NCI-H187 treated with DMSO at 0.1 percent for 48 hours (cell line): ENCODE measurements at places on chromosomes 7 and 10.

- DNase-seq, result no peak
These were observed 253.7 kb downstream of the PTEN start for GRCh38 chr10:88116971-88117626.

- no peak for DNase-seq
These were observed 19.9 kb upstream of the LMOD2 start for GRCh38 chr7:123635551-123636359.

- DNase-seq, result no peak
These were observed 88.6 kb downstream of the INPP5A start for GRCh38 chr10:132626019-132626760.

DNA sequence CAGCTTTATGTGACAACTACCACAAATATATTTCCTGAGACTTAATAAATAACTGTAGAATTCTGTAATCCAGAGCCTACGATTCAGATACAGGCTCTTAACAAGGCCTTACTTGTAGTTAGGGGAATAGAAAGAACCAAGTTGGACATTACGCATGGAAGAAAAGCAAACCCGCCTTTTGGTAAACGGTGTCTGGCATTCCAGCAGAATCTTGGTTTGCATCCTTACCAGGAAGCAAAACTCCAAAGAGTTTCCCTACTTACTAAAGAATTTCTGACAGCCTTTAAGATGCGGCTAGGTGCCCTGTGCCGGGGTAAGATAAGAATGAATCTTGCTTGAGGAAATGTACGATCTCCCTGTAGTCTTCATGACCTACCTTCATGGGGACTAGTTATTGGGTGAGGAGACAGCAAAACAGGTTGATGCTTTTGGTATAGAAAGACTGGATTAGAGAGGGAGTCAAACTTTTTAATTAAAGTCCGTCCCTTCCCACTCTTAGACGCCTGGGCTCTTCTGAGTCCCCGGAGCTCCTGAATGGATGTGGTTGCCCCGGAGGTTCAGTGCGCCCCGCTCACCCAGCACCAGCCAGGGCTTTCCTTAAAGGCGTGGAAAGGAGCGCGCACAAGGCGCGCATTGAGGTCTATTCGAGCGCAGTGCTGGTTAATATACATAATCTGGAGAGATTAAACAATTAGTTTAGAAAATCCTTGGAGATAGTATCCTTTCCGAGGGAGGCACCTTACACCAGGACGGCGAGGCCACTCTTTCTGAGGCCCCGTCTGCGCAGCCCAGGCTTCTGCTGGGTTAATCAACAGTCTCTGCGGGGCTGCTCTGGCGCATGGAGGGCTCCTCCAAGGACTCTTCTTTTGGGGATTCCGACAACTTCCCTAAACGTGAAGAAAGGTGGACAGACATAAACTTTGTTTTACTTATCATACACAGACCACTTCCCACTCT is 11.5 kb downstream of the PTF1A start:
- no peak for DNase-seq

- no peak for DNase-seq
These were observed 6.0 kb downstream of the CPXM2 start for GRCh38 chr10:123885406-123886170.

GRCh38 chr10:29962166-29962850 is 97.1 kb downstream of the JCAD start:
- DNase-seq, result no peak

DNA sequence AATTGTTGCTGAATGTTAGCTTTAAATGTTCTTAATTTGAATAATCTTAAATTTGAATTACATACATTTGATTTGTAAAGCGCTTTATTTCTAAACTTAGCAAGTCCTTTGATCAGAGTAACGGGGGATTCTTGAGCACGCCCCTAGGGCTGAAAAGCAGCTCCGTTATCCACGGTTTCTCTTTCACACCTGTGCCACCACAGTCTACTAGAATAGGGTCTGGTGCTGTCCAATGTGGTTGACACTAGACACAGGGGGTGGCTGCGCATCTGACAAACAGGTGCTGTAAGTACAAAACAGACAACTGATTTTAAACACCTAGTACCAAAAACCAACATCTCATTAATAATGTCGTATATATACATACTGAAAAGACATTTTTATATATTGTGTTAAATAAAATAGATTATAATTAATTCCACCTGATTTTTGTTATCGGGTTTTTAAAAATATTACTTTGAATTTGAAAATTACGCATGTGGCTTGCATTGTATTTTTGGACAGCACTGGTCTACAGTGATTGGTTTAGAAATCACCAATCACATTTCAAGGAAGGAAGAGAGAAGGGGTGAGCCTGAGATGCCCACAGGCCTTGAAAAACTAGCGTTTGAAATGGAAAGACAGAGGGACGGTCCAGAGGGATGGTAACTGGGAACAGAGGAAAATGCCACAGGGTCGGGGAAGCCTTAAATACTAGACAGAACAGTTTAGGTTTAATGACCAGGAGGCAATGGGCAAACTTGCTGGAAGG is 7.3 kb downstream of the SEPHS1 start:
- DNase-seq, result no peak

GRCh38 chr10:93854975-93855374 is 38.8 kb upstream of the SLC35G1 start:
- no peak for DNase-seq

DNA sequence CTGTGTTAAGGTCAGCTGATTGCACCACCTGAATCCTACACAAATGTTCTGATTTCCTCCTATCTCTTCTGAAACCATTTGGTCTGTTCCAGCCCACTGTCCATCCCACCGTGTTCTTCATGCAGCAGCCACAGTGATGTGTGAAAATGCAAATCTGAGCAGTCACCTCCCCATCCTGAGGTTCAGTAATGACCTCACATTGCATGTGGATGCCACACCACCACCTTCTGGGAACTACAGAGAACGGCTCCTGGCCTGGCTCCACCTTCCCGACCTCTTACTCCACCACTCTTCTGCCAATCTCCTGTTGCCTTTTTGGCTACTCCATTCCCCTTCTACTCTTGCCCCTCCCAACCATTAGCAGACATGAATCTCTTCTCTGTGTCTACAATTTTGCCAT is 244.4 kb downstream of the TNS3 start:
- no peak for DNase-seq

- no peak for DNase-seq
These were observed 22.0 kb upstream of the FZD1 start for GRCh38 chr7:91242097-91242844.

DNA sequence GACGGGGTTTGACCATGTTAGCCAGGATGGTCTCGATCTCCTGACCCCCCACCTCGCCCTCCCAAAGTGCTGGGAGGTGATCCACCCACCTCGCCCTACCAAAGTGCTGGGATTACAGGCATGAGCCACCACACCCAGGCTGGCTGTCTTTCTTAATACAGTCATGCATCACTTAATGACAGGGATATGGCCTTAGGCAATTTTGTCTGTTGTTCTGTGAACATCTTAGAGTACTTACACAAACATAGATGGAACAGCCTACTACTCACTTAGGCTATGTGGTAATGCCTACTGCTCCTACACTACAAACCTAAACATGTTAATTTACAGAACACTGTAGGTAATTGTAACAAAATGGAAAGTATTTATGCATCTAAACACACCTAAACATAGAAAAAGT is 106.6 kb upstream of the KCNMA1 start:
- DNase-seq, result no peak

GRCh38 chr7:126213876-126214275 is 1038.9 kb downstream of the GRM8 start:
- DNase-seq, result no peak

DNA sequence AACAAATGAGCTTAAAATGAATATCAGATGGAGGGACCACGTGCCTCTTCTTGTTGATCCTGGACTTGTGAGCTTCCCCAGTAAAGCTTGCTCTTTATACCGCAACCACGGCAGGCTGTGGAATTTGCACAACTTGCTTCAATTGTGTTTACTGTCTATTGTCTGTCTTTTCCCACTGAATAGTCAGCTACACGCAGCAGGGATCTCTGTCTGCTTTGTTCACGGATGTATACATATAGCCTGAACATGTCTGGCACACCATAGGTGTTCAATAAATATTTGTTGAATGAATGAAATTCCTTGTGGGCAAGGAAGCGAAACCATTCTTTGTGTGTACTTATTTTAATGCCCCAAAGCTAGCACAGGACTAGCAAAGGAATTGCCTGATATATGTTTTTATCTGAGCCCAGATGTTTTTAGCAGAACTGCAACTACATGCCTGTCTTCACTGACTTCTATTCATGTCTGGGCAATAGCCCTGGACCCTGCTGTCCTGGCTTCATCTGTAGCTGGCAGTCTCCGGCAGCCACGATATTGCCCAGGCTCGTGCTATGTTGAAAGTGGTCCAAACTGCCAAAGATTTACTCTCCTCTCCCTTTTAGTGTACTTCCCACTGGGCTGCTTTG is 29.9 kb upstream of the IFRD1 start:
- DNase-seq, result no peak

DNA sequence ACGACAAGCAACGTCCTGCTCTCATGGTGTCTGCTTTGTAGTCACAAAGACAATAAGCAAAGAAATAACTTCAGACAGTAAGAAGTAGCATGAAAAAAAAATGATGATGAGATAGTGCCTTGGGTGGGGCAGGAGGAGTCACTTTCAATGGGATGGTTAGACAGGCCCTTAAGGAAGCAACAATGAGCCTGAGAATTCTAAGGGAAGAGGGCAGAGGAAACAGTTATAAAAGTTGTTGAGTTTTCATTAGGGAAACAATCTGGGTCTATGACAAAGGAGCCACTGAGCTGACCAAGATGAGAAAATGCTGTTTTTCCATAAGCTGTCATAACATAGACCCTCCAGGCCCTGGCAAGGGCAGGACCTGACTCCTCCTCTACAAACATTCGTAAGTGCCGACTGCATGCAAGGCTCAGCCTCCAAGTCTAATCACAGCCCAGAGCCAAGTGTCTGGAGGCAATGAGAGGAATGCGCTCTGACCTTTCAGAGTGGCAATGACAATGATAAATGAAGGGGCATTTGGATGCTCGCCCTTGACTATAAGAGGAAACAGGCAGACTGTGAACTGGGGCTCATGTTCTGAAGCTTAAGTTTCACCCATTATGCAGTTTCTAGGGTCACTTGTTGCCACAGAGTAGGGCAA is 43.7 kb downstream of the PPP1R3C start:
- no peak for DNase-seq

GRCh38 chr10:110416776-110417711 is 80.7 kb upstream of the DUSP5 start:
- no peak for DNase-seq

- DNase-seq, result no peak
These were observed 20.3 kb upstream of the HECTD2 start for GRCh38 chr10:91389636-91390512.

DNA sequence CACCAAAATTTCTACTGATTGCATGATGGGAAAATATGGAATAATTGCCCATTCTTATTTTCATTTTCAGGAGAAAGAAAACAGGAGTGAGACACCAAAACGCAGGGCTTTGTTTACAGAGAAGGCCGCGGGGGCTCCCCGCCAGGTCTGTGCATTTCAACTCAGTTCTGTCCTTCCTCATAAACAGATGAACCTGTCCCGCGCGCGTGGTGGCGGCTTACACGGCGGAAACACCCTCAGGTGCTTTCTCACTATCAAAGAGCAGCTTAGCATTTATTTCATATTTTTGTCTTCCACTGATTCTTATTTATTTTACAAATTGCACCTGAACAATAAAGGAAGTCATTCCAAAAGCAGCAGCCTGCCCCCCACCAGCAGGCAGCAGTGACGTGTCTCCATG is 579.4 kb downstream of the PTPRN2 start:
- DNase-seq, result no peak

DNA sequence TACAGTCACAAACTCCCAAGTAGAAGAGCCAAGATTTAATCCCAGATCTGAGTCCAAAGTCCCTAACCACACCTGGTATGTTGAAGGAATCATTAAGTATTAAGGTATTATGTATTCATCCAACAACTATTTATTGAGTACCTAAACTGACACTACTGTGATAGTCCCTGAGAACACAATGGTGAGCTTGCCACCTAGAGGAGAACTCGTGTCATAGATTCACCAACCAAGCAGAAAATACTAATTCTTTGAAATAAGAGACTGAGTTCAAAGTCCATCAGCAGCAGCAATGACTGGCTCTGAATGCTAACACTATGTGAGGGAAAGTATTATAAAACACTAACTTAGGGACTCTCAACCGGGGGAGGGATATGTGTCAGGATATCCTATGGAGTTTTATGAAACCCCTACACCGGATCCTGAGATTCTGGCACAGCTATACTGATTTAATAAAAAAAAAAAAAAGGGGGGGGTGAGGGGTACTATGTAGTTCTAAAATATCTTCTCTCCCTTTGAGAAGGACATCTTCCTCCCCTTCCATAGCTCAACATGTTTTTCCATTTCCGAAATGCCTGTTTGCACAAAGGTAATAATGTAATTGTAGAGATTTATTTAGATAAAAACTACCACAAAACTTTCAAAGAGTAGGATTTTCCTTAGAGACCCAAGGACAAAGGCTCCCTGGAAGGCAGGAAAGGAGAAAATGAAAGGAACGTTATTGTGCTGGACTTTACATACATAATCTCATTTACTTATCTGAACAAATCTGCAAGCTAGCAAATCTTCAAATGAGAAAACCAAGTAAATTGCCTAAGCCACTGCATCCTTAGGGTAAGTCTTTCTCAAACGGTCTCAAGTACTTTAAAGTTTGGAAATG is 1.6 kb downstream of the NCOA4 start:
- no peak for DNase-seq

GRCh38 chr7:1100834-1101562 is 13.1 kb downstream of the GPER1 start:
- no peak for DNase-seq

- DNase-seq, result no peak
These were observed 152.0 kb downstream of the SLC16A9 start for GRCh38 chr10:59557642-59558041.

DNA sequence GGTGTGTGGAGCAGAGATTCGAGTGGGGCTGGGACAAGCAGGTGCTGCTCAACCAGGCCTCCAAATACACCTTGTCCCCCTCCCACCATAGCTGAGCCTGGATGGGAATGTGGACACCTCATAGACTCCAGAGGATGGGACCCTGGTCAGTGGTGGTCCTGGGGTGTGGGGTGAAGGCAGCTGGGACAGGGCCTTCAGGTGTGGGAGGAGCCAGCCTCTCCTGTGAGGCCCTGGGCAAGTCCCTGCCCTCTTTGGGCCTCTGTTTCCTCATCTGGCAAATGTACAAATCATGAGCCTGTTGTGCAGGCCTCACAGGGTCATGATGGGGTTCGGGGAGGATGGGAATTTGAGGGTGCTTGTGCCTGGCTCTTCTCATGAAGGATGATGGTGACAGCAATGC is 362.9 kb upstream of the NUPR2 start:
- DNase-seq, result no peak

DNA sequence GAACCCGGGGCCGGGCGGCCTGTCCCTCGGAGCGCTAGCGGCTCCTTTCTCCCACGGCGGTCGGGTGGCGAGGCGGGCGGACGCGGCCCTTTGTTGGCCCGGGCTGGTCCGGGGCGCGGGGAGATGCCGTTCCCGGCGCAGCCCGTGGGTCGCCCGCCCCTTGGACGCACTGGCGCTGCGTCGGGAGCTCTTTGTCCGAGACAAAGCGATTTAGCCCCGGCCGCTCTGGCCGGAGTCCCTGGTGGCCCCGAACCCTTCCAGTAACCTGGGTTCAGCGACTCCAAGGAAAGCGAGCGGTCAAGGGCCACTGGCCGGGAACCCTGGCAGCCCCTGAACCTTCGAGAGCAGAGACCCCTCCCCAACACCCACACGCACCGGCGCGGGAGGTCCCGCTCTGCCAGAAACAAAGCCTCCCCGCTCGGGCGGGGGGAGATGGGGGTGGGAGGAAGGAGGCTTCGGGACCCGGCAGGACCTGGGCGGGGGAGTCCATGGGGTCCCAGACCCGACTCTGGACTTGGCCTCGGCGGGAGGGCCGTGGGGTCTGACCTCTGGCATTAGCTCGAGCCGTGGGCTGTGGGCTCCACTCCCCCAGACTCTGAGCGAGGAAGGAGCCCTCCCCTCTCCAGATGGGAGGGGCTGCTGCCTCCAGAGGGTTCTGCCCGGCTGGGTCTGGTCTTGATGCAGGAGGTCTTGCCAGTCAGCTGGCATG is 836 bp downstream of the DPYSL4 start:
- DNase-seq, result no peak
